ENCODE measurements at places on chromosomes 7 and 10.

- no peak for DNase-seq
These were observed 37.7 kb downstream of the ATXN7L1 start for GRCh38 chr7:105838627-105839231.

DNA sequence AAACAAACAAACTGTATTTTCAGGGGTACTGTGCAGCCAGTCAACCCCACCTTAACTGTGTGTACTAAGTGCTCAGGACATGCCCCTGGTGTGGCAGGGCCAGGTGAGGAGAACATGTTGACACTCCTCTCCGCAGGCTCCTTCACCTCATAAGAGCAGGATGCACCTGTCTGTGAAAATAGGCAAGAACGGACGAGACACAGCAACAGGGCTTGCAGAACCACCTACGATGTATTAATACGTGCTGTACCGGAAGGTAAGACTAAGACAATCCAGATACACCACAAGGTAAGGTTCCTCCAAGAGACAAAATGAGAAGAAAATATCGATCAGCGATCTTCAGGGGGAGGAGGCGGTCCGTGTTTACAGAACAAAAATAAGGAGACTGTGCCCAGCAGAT is 65.8 kb upstream of the CAMK2B start:
- no peak for DNase-seq

DNA sequence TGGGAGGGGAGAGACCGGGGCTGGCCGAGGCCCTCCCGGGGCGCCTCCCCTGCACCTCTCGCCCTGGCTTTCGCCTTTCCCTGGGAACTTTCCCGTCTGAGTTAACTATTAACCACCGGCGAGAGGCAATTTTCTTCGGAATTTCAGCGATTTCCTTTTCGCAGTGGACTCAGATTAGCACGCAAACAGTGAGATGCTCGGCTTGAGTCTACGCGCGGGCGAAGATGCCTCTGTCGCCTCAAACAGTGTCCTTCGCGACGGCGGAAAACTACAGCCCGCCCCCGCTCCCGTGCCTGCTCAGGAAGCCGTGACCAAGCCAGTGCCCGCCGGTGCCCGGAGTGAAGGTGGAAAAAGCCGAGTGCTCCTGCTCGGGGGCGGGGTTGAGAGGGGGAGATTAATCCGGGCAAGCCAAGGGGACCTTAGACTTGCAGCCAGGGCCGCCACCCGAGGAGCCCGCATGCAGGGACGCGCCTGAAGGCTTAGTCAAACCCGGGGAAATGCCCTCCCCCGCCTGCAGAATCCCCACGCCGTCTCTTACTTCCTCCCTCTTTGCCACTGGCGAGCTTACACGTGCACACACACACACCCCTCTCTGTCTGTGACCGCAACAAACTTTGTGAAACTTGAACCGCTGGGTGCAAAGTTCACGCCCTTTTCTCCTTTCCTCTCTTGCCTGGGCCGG is 14.5 kb upstream of the PAX2 start:
- DNase-seq = no peak

DNA sequence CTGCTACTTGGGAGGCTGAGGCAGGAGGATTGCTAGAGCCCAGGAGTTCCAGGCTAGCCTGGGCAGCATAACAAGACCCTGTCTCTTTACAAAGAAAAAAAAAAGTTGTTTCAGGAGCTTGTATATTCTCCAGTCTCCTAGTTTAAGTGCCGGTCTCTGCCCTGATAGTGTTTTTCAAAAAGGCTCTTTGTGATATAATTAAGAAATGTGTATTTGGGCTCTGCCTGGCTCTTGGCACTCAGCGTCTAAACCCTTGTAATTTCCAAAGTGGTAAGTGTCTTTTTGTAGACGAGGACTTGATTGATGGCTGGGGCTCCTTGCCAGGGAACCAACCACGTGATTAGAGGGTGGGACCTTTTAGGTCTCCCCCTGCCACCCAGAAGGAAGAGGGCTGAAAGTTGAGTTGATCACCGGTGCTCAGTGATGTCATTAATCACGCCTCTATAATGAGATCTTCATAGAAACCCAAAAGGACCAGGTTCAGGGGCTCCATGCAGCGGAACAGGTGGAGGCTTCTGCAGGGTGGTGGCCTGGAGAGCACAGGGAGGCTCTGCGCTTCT is 4.4 kb downstream of the EIF3B start:
- DNase-seq = no peak

- no peak for DNase-seq
These were observed 421.4 kb downstream of the SDK1 start for GRCh38 chr7:3722396-3722922.

- no peak for DNase-seq
These were observed 63.8 kb downstream of the HBP1 start for GRCh38 chr7:107232568-107233090.

GRCh38 chr10:11901833-11902475 is 78.8 kb downstream of the PROSER2 start:
- no peak for DNase-seq

DNA sequence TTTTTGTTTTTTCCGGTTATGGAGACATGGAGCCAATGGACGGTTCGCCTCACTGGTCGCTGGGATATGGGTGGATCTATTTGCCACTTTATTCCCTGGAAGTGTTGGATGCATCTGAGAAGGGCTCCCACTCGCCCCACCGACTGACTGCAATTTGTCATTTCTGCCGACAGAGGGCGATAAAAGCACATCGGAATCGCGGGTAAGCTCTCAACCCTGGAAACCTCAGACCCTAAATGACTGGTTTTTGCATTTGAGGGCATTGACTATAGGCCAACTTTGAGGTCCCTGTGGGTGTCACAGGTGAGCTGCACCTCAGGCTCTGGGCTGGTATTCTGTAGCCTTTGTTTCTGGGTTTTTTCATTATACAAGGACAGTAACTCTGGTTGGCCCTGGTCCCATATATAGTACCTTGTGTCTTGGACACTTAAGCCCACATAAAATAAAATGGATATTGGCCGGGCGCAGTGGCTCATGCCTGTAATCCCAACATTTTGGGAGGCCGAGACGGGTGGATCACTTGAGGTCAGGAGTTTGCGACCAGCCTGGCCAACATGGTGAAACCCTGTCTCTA is 11.9 kb upstream of the OPALIN start:
- no peak for DNase-seq

- no peak for DNase-seq
These were observed 41.5 kb upstream of the NMT2 start for GRCh38 chr10:15209827-15210509.

- DNase-seq = no peak
These were observed 31.3 kb downstream of the ZNF783 start for GRCh38 chr7:149293338-149293737.

GRCh38 chr10:21494191-21495001 is 31.1 kb downstream of the SKIDA1 start:
- no peak for DNase-seq

DNA sequence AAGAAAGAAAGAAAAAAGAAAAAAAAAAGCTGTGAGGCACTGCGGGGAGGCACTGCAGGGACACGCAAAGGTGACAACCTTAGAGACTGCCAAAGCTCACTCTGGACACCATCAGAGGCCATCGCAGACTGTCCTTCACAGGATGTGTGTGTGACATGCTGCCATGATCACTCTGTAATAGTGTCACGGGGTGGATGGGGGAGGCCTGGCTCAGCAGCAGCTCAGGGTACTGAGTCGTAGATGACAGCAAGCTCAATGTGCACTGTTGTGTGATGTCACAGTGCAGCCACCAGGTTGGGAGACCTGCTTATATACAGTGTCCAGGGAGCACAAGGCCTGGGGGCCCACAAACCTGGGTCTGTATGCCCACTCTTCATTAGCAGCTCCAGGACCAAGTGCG is 83.3 kb downstream of the SLIT1 start:
- DNase-seq = no peak

DNA sequence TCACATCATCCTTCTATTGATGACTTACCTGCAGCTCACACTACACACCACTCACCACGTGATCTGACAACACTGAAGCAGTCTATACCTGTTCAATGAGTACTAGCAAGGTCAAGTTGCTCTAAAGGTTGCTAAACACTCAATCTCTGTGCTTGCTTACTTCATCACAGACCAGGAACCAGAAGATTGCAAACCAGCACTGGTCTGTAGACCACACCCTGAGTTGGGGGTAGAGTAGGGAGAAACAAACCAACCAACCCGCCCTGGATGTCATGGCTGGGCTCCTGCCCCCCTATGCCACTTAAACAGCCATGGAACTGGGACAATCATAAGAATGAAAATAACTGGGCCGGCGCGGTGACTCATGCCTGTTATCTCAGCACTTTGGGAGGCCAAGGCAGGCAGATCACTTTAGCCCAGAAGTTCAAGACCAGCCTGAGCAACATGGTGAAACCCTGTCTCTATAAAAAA is 19.6 kb downstream of the DLG5 start:
- no peak for DNase-seq

DNA sequence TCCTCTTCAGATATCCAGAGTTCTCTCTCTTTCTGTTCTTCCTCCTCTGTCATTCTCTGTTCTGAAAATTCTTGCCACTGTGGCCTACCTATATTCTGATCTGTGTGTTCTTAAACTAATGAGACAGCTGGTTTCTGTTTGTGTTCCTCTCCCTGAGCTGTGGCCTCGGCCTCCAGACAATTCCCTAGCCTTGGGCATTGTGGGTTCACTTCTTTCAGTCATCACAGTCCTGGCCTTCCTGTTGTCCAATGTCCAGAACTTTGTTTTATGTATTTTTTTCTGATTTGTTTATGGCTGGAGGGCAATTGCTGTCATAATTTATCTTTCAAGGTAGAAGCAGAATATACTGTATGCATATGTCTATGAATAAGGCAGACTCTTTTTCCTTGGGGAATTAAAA is 173.2 kb upstream of the MTPN start:
- no peak for DNase-seq

- no peak for DNase-seq
These were observed 818.0 kb downstream of the PHTF2 start for GRCh38 chr7:78616539-78616938.

DNA sequence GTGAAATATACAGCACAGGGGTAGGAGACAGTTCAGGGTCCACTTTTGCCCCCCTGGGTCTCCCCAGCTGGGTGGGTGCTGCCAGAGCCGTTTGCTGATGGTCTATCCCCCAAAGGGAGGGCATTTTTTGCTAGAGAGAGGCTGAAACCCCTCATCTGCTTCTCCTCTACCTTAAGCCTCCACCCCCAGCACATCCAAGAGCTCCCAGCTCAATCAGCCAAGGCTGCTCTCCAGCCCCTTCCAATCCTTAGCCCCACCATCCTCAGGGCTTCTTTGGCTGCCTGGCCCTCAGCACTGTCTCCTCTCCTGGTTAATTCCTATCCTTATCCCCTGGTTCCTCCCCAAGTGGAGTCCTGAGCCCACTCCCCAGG is 153.1 kb downstream of the AOAH start:
- no peak for DNase-seq

Data from amniotic stem cell (primary cell).